ENCODE measurements at places on chromosomes 7 and 10. TPM values are rescaled to one million over a fixed set of nuclear protein-coding genes. Genes with fewer than 3 reads are reported as not detected.

GRCh38 chr7:98774884-98775283 is 94.9 kb downstream of the TMEM130 start:
- H3K4me1 ChIP-seq = no peaks in the 10 kb centered on the region
- no peak for DNase-seq
- no peaks in the 10 kb centered on the region for H3K36me3 ChIP-seq
- H3K27me3 ChIP-seq = peaks cover 11% of the 10 kb centered on the region
- no peak overlapping the region for H3K4me3 ChIP-seq
- no peak overlapping the region for H3K27ac ChIP-seq

- peaks cover 18% of the 10 kb centered on the region for H3K27me3 ChIP-seq
- H3K4me3 ChIP-seq = no peak overlapping the region
- no peak overlapping the region for H3K27ac ChIP-seq
- no peaks in the 10 kb centered on the region for H3K4me1 ChIP-seq
Observed at GRCh38 chr10:86599729-86600128, 54.6 kb upstream of the OPN4 start.

DNA sequence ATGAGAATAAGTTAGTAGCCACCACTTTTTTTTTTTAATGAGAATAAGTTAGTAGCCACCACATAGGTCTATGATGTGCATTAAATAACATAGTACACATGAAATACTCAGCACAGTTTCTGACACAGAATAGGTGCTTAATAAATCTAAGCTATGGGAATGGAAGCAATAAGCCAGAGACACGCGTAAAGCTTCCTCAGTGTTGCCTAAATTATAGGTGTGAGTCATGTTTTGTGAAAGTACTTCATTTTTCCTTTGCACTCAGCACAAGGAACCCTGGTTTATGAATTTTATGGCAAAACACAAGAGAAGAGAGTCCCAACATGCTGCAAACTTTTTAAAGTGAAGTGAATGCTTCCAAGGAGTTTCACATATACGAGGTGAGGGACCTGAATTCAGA is 267.4 kb downstream of the RNLS start:
- no peak overlapping the region for H3K27ac ChIP-seq
- peaks cover 34% of the 10 kb centered on the region for H3K36me3 ChIP-seq
- DNase-seq = no peak

DNA sequence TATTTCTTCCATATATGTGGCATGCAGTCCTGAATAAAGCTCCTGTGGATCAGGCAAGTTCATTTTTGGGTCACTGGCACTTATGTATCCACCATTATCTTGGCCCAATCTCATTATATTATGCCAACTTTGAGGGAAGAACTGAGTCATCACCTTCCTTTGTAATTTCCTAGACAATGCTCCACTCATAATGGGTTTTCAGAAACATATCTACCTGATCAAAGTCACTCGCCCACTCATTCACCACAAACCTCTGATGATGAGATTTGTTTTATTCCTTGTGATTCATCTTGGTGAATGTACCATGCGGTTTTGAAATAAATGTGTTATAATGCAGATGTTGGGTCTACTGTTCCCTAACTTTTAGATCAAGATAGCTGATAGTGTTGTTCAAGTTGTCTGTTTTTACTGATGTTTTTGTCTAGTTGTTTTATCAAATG is 525.8 kb downstream of the KIF20B start:
- no peak overlapping the region for H3K27ac ChIP-seq
- H3K36me3 ChIP-seq = no peaks in the 10 kb centered on the region
- DNase-seq = no peak
- no peak overlapping the region for H3K4me3 ChIP-seq
- peaks cover 4% of the 10 kb centered on the region for H3K4me1 ChIP-seq

- no peaks in the 10 kb centered on the region for H3K36me3 ChIP-seq
- no peak for DNase-seq
- no peak overlapping the region for H3K27ac ChIP-seq
Observed at GRCh38 chr7:122887198-122887597, 938 bp upstream of the CADPS2 start.

- H3K4me1 ChIP-seq = no peaks in the 10 kb centered on the region
- H3K27ac ChIP-seq = no peak overlapping the region
- H3K36me3 ChIP-seq = no peaks in the 10 kb centered on the region
- H3K4me3 ChIP-seq = no peak overlapping the region
Observed at GRCh38 chr10:46309511-46310142, 22.8 kb downstream of the ANTXRL start.

GRCh38 chr7:36279200-36279925 is 110.3 kb upstream of the ANLN start:
- peaks cover 19% of the 10 kb centered on the region for H3K27me3 ChIP-seq
- DNase-seq = peak; percentile 43
- no peak overlapping the region for H3K27ac ChIP-seq

- no peaks in the 10 kb centered on the region for H3K4me1 ChIP-seq
- no peaks in the 10 kb centered on the region for H3K27me3 ChIP-seq
- no peaks in the 10 kb centered on the region for H3K36me3 ChIP-seq
- no peak overlapping the region for H3K27ac ChIP-seq
Observed at GRCh38 chr7:86884152-86884551, 175.3 kb downstream of the ELAPOR2 start.

- DNase-seq = no peak
- no peaks in the 10 kb centered on the region for H3K4me1 ChIP-seq
- H3K27me3 ChIP-seq = peaks cover 4% of the 10 kb centered on the region
- no peaks in the 10 kb centered on the region for H3K36me3 ChIP-seq
Observed at GRCh38 chr7:123864012-123864411, 19.0 kb downstream of the HYAL4 start.

- DNase-seq = no peak
- no peak overlapping the region for H3K4me3 ChIP-seq
- no peak overlapping the region for H3K27ac ChIP-seq
- no peaks in the 10 kb centered on the region for H3K4me1 ChIP-seq
Observed at GRCh38 chr10:19705250-19705649, 111.0 kb upstream of the PLXDC2 start.

DNA sequence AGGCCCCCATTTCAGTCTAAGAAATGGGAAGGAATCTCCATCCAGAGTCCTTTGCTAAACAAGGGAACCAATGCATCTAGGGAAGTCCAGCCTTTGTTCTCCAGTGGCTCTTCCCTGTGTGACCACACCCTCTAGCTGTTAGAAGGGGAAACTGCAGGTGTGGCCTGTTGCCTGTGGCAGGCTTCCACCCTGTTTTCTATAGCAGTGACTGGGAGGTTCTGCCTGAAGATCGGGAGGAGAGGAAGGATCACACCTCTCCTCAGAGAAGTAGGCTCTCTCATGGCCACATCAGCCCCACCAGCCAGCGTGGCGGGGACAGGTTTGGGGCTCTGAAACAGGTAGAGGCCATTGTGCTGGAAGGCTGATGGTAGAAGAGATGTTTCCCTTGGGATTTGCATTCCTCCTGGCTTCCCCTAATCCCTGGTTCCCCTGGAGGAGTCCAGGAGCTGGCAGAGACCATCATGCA is 47.7 kb upstream of the TRIM8 start:
- no peaks in the 10 kb centered on the region for H3K27me3 ChIP-seq
- peak; percentile 57 for DNase-seq
- H3K4me3 ChIP-seq = no peak overlapping the region
- no peaks in the 10 kb centered on the region for H3K36me3 ChIP-seq
- no peaks in the 10 kb centered on the region for H3K4me1 ChIP-seq

GRCh38 chr10:43255634-43256431 is 11.0 kb downstream of the RASGEF1A start:
- peak overlapping the region; percentile 74 for H3K27ac ChIP-seq
- no peaks in the 10 kb centered on the region for H3K36me3 ChIP-seq
- DNase-seq = peak; percentile 75
- peaks cover 9% of the 10 kb centered on the region for H3K4me1 ChIP-seq
- no peak overlapping the region for H3K4me3 ChIP-seq

GRCh38 chr7:50184271-50184990 is 91.4 kb upstream of the ZPBP start:
- H3K27ac ChIP-seq = no peak overlapping the region
- peaks cover 13% of the 10 kb centered on the region for H3K27me3 ChIP-seq
- H3K36me3 ChIP-seq = no peaks in the 10 kb centered on the region

DNA sequence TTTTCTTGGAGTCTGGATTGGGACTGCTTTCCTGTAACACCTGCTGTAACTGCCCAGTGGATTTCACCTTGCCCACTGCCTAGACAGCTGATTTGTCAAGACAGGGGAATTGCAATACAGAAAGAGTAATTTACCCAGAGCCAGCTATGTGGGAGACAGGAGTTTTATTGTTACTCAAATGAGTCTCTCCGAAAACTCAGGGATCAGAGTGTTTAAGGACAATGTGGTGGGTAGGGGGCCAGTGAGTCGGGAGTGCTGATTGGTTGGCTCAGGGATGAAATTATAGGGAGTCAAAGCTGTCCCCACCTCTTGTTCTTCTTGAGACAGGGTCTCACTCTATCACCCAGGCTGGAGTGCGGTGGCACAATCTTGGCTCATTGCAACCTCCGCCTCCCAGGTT is 25.2 kb upstream of the BNIP3 start:
- no peak overlapping the region for H3K4me3 ChIP-seq
- H3K4me1 ChIP-seq = peaks cover 2% of the 10 kb centered on the region
- peaks cover 27% of the 10 kb centered on the region for H3K27me3 ChIP-seq
- no peak for DNase-seq
- peaks cover 2% of the 10 kb centered on the region for H3K36me3 ChIP-seq

DNA sequence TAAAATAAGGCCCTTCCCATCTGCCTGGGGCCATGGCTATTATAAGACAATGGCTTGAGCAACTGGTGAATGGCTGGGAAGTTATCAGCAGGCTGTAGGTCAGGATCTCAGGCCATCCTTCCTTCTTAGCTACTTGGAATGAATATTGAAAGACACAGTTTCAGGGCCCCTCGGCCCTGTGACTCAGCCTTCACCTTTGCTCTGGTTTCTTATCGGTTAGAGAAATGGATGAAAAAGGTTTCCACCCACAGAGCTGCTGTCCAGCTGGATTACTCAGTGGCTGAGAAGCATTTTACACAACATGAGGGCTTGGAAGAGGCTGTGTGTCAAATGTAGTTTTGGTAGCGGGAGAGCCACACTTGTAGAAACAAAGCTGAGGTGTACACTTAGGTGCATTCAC is 9.4 kb downstream of the ACSL5 start:
- no peak overlapping the region for H3K27ac ChIP-seq
- no peak for DNase-seq
- peaks cover 47% of the 10 kb centered on the region for H3K36me3 ChIP-seq

CLEC2L gene
- not detected for total RNA-seq

STX1A gene
- total RNA-seq = 15.8 TPM

GJD4 gene
- not detected for total RNA-seq

POLR2J gene
- 56.7 TPM for total RNA-seq

NUTM2E gene
- not detected for total RNA-seq

STEAP2 gene
- not detected for total RNA-seq

CALML5 gene
- not detected for total RNA-seq

P4HA1 gene
- 29.8 TPM for total RNA-seq

Data from activated CD8-positive, alpha-beta memory T cell treated with anti-CD3 and anti-CD28 coated beads, Interleukin-2, amount 10 ng/mL, durations not matched to agents 7 days and 5 days (primary cell).